ENCODE measurements at places on chromosomes 4 and X. TPM values are rescaled to one million over a fixed set of nuclear protein-coding genes. Genes with fewer than 3 reads are reported as not detected.

NEXMIF gene
- total RNA-seq = not detected

FAM53A gene
- total RNA-seq = 0.42 TPM

MAMLD1 gene
- total RNA-seq = 1.1 TPM

GLRA2 gene
- not detected for total RNA-seq

SGMS2 gene
- 86.9 TPM for total RNA-seq

TMEM47 gene
- total RNA-seq = 2.0 TPM

EPGN gene
- 12.8 TPM for total RNA-seq

GABRG1 gene
- total RNA-seq = not detected

NSUN7 gene
- 1.5 TPM for total RNA-seq

LIMCH1 gene
- 2.4 TPM for total RNA-seq

ZNF732 gene
- 0.93 TPM for total RNA-seq

NUDT11 gene
- total RNA-seq = 11.8 TPM

EDA2R gene
- total RNA-seq = 1.7 TPM

ENPEP gene
- total RNA-seq = 0.07 TPM

TMEM35A gene
- total RNA-seq = 0.51 TPM

PPP1R2C gene
- total RNA-seq = not detected

CDX4 gene
- total RNA-seq = not detected

SSX3 gene
- total RNA-seq = not detected

OPRPN gene
- total RNA-seq = not detected

PRPS1 gene
- total RNA-seq = 21.9 TPM

FOXR2 gene
- total RNA-seq = not detected

TRIML2 gene
- total RNA-seq = not detected

SUPT20HL1 gene
- total RNA-seq = not detected

AADAT gene
- total RNA-seq = 4.4 TPM

PLXNB3 gene
- 7.3 TPM for total RNA-seq

RIBC1 gene
- 0.74 TPM for total RNA-seq

RENBP gene
- total RNA-seq = 0.09 TPM

PFKFB1 gene
- not detected for total RNA-seq

DCAF16 gene
- 12.4 TPM for total RNA-seq

RHOH gene
- total RNA-seq = not detected

NXF2 gene
- not detected for total RNA-seq

DOK7 gene
- total RNA-seq = 3.6 TPM

CCSER1 gene
- 1.4 TPM for total RNA-seq

RIPPLY1 gene
- not detected for total RNA-seq

GLUD2 gene
- total RNA-seq = 0.14 TPM

SAGE1 gene
- total RNA-seq = not detected

TBC1D19 gene
- 10.1 TPM for total RNA-seq

ARHGEF6 gene
- 0.05 TPM for total RNA-seq

SCRG1 gene
- total RNA-seq = not detected

FAM47A gene
- not detected for total RNA-seq

ANOS1 gene
- 0.56 TPM for total RNA-seq

ADAM29 gene
- total RNA-seq = not detected

HDX gene
- 0.49 TPM for total RNA-seq

PRKG2 gene
- 0.28 TPM for total RNA-seq

SMIM10 gene
- total RNA-seq = 0.33 TPM

LAGE3 gene
- 50.3 TPM for total RNA-seq

CT45A10 gene
- total RNA-seq = not detected

WDR44 gene
- 13.1 TPM for total RNA-seq

GYPA gene
- total RNA-seq = not detected

USP51 gene
- total RNA-seq = 0.09 TPM

GALNTL6 gene
- not detected for total RNA-seq

GNRHR gene
- total RNA-seq = not detected

MAGEC3 gene
- not detected for total RNA-seq

CLCN3 gene
- total RNA-seq = 21.6 TPM

PNMA5 gene
- not detected for total RNA-seq

TRPC5OS gene
- total RNA-seq = not detected

RPS6KA3 gene
- total RNA-seq = 22.0 TPM

Data from airway epithelial cell (primary cell).